ENCODE measurements at places on chromosomes 2 and 18. TPM values are rescaled to one million over a fixed set of nuclear protein-coding genes. Genes with fewer than 3 reads are reported as not detected.

Gene FSHR
- not detected for total RNA-seq

Gene ELMOD3
- total RNA-seq: 7.4 TPM

DNA sequence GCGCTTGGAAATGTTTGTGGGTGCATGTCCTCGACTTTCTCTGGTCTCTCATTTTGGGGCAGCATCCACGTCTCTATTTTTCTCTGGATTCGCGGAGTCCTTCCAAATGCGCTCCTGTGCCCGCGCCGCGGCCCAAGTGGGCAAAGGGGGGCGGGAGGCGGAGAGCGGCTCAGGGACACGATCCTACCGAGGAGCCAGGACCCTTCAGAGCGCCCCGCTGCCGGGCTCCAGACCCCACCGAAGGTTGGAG, 990 bp downstream of the EPAS1 start:
- no peak for DNase-seq

Gene GEN1
- 28.4 TPM for total RNA-seq

GRCh38 chr2:78707776-78708386, 317.6 kb upstream of the REG3G start:
- no peak for DNase-seq

Gene TFPI
- 5.8 TPM for total RNA-seq

DNA sequence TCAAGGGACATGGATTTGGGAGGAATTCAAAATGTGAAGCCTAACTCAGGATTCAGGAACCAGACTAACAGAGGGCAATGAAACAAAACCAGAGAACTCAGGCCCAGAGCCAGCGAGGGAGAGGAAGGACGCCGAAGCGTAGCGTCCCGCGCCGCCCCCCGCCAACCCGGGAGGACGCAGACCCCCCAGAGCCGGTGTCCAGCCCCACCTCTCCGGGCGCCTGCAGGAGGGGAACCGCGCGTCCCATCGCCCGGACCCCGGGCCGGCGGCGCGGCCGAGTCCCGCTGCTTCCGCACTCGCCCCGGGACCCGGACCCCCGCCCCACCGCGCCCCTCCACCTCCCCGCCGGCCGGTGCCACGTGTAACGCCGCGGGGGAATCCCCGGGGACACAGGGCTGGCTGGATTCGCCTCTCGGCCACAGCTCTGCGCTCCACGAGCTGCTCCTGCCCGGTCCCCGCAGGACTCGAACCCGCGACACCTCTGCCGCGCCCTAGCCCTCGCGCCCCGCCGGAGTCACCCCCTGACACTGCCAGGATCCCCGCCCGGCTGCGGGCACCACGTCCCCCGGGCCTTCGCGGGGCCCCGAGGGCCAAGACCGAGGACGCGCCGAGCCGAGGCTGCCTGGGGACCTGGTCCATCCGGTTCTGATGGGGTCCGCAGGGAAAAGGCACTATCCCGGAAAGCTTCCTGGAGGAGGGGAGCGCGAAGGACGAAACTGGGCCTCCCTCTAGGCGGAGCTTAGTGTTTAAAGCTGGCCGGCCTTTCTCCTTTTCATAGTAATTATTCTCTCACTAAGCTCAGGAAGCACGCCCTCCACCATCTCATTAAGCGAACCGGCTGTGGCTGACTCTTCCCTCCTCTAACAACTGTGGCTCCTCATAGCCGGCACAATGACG, 40.4 kb upstream of the FAM124B start:
- DNase-seq: no peak

DNA sequence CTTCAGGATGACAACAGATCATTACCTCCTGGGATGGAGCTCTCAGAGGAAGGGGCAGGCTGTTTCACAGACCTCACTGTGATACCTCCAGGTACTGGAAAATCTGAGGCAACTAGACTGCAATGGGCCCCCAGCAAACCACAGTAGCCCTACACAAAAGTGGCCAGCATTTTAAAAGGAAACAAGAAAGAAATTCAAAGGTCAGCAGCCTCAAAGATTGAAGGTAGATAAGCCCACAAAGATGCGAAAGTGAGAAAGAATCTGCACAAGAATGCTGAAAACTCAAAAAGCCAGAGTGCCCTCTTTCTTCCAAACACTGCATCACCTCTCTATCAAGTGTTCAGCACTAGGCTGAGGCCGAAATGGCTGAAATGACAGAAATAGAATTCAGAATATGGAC, 499.5 kb upstream of the CHAC2 start:
- DNase-seq: no peak

- DNase-seq: no peak
Observed at GRCh38 chr2:143718745-143719144, 589.5 kb downstream of the ARHGAP15 start.

DNA sequence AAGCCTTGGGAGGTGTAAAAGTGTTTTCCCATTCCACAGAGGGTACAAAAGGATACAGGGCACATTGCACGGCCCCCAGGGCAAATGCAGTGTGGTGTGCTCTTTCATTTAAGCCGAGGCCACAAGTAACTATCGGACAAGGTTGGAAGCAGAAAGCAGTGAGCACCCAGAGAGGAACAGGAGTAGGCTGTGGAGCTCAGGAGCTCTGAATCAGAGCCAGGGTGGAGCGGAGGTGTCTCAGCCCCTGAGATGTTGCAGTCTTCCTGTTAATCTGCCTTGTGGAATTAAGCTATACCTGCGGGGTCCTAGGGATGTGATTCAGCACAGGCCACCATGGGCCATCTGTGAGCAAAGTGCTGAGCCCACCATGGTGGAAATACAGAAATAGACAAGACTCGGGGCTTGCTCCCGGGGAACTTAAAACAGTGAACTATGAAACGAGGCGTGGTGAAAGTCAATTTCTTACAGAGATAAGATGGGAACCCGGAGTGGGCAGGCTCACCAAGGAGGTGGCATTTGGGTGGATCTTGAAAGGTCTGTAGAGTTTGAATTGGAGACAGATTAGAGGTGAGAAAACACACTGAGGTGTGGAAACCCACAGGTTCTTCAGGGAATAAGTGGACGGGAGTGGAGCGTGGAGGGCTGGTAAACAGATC, 44.0 kb downstream of the ASAP2 start:
- DNase-seq: no peak

Gene RASGRP3
- total RNA-seq: not detected

- DNase-seq: no peak
Observed at GRCh38 chr18:62288665-62289008, 36.5 kb upstream of the TNFRSF11A start.

DNA sequence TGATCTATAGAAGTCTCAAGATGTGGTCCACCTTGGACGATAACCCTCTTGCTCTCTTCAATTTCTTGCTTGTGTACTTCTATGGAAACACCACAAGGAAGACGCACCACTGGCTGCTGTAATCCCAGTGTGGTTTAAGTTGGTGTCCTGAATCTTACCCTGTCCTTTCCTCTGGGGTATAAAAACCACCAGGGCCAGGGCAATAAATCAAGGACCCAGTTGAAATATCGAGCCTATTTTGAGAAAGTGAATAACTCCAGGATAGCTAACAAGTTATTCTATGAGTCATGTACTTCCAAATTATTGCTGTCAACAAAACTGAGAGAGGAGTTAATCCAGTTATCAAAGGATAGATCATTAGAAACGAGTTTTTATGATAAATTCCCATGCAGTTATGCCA, 137.0 kb downstream of the RND3 start:
- no peak for DNase-seq

Gene KCNG2
- 0.15 TPM for total RNA-seq

DNA sequence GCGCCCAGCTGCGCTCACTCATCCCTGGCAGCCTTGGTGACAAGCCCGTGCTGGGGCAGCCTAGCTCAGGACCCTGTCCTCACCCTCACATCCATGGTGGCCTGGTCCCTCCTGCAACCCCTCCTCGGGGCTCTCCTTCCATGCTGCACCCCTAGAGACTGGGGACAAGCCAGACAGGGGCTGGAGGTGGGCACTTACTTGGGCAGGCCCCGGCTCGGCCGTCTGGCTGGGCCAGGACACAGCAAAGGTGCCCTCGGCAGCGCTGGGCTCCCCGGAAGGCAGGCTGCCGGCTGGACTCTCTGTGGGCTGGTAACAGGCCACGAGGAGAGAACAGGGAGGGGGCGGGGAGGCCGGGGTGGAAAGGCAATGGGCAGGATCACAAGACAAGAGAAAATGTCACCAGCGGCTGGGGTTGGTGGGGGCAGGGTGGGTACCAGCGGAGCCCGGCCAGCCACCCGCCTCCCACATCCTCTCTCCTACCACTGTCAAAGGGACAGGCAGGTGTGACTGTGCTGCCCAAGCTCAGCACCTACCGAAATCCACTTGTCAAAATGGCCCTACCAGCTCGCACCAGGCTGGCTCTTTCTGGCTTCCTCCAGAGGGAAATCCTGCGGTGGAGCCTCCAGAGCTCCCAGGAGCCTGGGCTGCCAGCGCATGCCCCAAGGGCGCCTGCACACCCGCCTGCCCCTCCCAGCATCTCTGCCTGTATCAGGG, 54.7 kb downstream of the BIN1 start:
- no peak for DNase-seq

DNA sequence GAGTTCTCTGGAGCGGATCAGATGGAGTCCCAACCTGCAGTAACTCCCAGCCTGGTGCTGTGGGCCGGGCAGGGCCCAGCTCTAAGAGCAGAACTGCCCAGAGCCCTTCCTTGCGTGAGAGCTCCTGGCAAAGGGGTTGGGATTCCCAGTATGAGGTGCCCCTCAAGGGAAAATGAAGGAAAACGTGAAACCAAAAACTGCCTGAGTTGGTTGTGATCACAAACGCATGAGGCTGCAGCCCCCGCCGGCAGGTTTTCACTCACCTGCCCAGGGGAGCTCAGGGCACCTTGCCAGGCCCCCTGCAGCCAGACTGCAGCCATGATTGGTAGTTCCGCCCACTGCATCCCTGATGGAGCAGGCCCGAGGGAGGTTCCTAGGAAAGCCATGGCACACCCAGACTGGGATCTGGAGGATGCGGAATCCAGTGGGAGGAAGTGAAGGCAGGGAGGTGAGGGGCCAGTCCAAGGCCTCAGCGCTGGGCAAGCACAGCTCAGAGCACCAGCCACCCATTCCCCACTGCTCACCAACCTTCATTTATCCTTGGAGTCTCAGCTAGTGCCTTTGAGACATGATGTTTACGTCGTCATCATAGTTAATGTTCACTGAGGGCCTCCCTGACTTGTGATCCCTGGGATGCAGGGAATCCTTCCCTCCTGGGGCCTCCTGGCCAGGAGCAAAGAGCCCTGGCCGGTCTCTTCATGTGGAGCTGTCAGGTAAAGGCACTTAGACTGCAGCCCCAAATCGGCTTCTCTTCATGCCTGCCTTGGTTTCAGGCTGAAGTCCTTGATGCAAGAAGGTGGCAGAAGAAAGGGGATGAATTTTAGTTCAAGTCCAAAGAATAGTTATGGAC, 103.2 kb downstream of the INHBB start:
- DNase-seq: no peak

DNA sequence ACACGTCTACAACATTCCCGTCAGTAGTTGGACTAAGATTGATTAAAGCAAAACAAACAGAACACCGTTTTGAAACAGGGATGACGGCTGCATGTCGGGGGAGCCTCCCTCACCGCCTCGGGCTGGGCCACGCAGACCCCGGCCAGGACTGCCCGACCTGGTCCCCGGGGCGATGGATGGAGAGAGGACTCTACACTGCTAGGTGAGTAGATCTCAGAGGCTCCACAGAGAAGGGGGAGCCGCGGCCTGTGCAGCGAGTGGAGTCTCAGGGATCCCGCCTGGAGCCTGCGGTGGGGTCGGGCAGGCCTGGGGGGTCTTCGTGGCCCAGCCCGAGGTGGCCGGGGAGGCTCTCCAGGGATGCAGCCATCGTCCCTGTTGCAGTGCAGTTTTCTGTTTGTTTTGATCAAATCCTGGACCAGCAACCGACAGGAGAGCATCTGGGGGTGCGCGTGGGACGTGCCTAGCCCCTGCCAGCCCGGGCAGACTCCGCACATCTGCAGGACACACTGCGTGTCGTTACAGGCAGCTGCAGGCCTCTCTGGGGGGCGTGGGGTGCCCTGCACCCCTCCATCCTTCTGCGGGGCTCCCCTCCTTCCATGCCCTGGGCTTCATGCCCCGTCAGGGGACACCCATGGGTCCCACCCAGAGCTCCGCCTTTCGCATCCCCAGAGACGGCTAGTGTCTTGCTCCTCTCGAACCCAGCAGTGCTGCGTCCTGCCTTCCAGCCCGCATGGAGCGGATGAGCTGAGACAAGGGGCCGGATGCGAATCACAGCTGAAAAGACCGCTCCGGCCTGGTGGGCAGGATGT, 143.6 kb downstream of the RTP5 start:
- no peak for DNase-seq

Gene IL36RN
- not detected for total RNA-seq

- no peak for DNase-seq
Observed at GRCh38 chr2:46942891-46943626, 27.5 kb upstream of the MCFD2 start.

Gene MGAT5
- 31.6 TPM for total RNA-seq

DNA sequence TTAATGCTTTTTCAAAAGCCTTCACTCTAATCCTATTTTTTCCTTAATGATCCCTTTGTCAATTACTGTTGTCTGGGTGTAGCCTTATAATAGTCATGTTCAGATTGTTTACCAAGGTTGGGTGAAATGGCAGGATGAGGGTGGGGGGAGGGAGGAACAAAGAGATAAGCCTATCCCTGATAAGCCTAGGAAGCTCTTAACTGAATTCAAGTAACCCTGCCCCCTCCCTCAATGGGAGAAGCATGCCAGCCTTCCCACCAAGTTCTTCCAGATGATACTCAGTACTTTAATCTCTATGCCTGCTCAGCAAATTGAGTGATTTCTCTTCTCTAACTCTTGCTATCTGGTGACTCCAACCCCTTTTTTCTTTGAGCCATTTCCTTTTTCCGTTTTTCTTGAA, 180.3 kb upstream of the ETAA1 start:
- no peak for DNase-seq

Gene MEMO1
- 48.8 TPM for total RNA-seq

- DNase-seq: no peak
Observed at GRCh38 chr2:204505488-204505887, 39.8 kb upstream of the PARD3B start.

GRCh38 chr2:43312755-43313641, 86.6 kb upstream of the ZFP36L2 start:
- DNase-seq: no peak

GRCh38 chr2:159251296-159252173, 35.0 kb downstream of the WDSUB1 start:
- DNase-seq: no peak

DNA sequence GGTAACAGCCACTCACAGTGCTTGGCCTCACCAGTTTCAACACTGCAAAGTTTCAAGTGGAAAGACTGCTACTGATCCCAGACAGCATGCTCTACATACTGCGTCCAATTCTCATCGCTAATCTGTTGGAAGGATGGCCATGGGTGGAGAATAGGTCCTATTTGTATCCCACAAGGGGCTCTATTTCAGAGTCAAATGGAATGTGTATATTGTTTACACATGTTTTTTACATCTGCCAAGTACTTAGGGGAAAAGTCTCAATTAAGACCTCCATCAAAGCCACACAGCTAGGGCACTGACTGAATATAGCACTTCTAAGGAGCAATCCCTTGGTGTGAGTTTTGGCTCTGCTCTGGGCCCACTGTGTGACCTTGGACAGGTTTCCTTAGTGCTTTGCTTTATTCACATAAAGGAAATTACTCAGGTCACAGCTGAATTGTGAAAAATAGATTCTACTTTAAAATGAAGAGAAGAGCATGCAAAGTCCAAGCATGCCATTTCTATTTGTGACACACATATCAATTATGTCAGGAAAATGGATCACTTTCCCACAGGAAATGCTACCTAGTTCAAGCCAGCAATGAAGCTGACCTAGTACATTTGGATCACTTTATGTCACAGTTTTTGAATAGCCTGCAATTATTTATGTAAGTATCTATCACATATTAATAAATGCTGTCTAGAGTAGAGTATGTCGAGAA, 112.9 kb upstream of the STK17B start:
- no peak for DNase-seq
